ENCODE measurements at places on chromosomes 6 and 20. TPM values are rescaled to one million over a fixed set of nuclear protein-coding genes. Genes with fewer than 3 reads are reported as not detected.

Gene GSTA3
- not detected for total RNA-seq

DNA sequence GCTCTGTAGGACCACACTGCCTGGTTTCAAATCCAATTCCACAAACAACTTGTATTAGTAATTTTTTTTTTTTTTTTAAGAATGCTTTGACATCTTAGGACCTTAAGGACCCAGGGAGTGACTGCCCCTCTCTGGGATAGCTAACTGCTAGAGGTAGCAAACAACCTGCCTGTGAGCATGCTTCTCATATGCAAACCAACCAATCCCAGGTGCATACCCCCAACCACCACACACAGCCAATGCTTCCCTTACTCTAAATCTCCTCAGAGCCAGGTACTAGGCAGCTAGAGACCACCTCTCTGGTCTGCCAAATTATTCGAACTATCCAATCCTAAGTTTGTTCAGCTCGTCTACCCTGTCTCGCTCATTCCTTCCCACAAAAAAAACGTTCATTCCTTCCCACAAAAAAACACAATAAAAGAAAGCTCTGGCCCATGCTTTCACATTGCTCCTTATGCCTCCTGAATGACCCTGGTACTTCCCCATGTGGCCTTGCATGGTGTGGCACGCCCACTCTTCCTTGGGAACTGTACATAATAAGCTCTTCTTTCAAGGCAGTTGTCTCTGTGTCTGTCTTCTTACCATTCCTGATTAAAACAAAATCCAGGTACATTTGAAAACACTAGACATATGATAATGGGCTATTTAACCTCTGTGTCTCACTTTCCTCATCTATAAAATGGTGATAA lies 6.4 kb downstream of the SERAC1 start:
- peaks cover 15% of the 10 kb centered on the region for H3K36me3 ChIP-seq
- no peak overlapping the region for H3K27ac ChIP-seq
- peaks cover under 1% of the 10 kb centered on the region for H3K27me3 ChIP-seq
- no peak for DNase-seq

DNA sequence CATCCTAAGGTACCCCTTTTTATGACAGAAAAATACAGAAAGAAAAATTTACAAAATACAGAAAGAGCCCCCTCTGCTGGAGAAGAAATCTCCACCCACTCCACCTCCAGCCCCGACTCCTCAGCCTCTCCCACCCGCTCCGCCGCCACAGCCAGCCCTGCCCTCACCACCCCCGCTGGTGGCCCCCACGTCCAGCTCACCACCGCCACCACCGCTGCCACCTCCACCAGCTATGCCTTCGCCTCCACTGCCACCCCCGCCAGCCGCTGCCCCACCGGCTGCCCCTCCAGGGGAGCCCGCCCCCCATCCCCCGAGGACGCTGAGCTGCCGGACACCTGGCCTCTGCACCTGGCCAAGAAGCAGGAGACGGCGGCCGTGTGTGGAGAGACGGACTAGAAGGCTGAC lies 17.7 kb downstream of the WFDC2 start:
- H3K27me3 ChIP-seq: peaks cover 36% of the 10 kb centered on the region
- no peaks in the 10 kb centered on the region for H3K4me1 ChIP-seq

- H3K4me3 ChIP-seq: no peak overlapping the region
- no peak for DNase-seq
- H3K4me1 ChIP-seq: no peaks in the 10 kb centered on the region
- H3K27me3 ChIP-seq: no peaks in the 10 kb centered on the region
- H3K36me3 ChIP-seq: no peaks in the 10 kb centered on the region
These were observed 413.8 kb downstream of the PTPRT start for GRCh38 chr20:42775866-42776265.

Gene CLDN20
- total RNA-seq: 0.21 TPM

Gene KCNK16
- not detected for total RNA-seq

Gene HLA-F
- 270 TPM for total RNA-seq

DNA sequence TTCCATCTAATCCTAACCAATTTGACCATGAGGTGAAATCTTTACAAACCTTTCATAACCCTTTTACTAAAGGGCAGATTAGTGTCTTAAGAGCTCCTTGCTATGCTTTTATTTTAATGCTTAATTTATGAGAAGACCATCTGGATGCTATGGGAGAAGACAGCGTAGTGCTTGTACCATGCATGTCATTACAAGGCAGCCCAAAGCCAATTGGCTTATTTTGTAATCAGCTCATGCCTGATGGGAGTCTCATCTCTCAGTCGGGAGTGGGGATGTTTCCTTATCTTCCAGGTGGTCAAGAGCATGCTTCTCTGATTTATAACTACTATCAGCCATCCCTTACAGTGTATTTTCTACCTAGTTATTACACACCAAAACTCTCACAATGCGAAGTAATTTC lies 304.7 kb downstream of the FARS2 start:
- peaks cover 12% of the 10 kb centered on the region for H3K4me1 ChIP-seq
- H3K27ac ChIP-seq: no peak overlapping the region
- H3K27me3 ChIP-seq: no peaks in the 10 kb centered on the region
- no peak for DNase-seq
- no peak overlapping the region for H3K4me3 ChIP-seq
- peaks cover 3% of the 10 kb centered on the region for H3K36me3 ChIP-seq

DNA sequence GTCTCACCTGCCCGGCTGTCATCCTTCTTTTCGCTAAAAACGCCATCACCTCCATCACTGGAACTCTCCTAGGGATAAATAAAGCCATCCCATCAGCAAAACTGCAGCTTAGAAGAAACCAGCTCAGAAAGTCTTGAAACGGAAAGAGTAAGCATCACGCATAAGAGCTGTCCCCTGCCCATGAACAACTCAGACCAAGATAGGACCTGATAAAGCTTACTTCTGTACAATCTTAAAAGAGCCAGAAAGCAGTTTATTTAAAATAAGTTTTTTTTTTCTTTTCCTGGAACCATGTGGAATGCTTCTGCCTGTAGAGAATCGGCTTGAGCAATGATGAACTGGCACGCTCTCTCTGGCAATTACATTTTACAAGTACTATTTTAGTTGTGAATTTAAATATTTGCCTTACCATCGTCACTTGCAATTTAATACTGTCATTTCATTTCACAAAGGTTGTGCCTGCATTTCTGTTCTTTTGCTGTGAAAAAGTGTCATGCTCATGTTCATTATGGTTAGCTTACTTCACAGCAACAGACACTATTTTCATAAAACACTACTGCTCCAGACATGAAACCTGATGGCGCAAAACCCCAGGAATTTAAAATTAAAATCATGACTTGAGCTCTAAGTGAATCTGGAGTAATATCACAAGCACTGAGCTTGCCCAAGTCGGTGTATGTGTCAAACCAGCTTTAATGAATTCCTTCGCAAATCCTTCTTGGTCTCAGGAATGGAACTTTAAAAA lies 59.6 kb upstream of the EMILIN3 start:
- H3K27ac ChIP-seq: no peak overlapping the region
- no peaks in the 10 kb centered on the region for H3K27me3 ChIP-seq
- DNase-seq: no peak
- H3K36me3 ChIP-seq: peaks cover 73% of the 10 kb centered on the region
- no peak overlapping the region for H3K4me3 ChIP-seq
- peaks cover 43% of the 10 kb centered on the region for H3K4me1 ChIP-seq

DNA sequence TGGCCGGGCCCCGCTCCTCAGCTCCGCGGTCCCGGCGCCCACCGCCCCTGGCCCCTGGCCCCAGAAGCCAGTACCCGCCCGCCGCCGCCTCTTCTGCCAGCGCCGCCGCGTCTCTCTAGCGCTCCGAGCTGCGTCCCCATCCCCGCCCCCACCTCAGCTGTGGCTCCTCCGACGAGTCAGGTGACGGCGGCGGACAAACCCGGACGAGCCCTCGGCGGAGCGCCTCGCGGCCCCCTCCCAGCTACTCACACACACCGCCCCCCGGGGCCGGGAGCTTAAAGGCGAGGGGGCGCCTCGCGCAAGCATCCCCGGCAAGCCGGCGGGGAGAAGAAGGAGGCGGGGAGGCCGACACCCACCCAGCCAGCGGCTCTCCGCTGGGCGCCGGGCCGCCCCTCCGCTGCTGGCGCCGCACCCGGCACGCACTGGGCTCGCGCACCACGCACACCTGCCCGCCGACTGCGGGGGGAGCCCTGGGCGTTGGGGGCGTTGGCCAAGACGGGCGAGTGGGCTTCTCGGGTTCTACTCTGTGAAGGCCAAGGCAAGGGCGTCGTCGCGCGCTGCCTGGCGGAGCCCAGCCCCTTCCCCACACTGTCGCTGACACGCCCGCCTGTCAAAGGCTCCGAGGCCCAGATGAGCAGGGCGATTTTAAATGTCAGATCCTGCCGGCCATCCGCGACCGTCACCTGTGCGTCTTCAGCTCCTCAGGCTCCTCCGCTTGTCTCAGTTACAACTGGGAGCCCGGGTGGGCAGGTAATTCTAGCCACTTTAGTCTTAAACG lies at the start of gene SNAP91:
Gene SNAP91 (minus strand): TSS at position 132 of the 778 bp plus-strand sequence. CDS start 1,174 bp downstream, outside the sequence.
- peak within 1 kb of the TSS; percentile 55 for H3K4me3 ChIP-seq
- no peak within 1 kb of the TSS for H3K27ac ChIP-seq
- H3K27me3 ChIP-seq: peaks cover 39% of the 10 kb centered on the region
- H3K4me1 ChIP-seq: no peaks in the 10 kb centered on the region
- DNase-seq: no peak

All from activated CD4-positive, alpha-beta T cell treated with anti-CD3 and anti-CD28 coated beads, Interleukin-2, amount 10 ng/mL, durations not matched to agents 24 days and 14 days (primary cell).